BJ (cell line): ENCODE measurements at places on chromosomes 11 and 22. TPM values are rescaled to one million over a fixed set of nuclear protein-coding genes. Genes with fewer than 3 reads are reported as not detected.

RELA gene
- polyA plus RNA-seq = 27.6 and 46.2 TPM in 2 replicates

APOL3 gene
- 4.9 and 6.7 TPM in 2 replicates for polyA plus RNA-seq

FLRT1 gene
- 0.32 and 0.42 TPM in 2 replicates for polyA plus RNA-seq

MYOD1 gene
- not detected in 2 replicates for polyA plus RNA-seq

BACE1 gene
- polyA plus RNA-seq = 47.8 and 99.6 TPM in 2 replicates

RAPSN gene
- polyA plus RNA-seq = 0.10 and 0.12 TPM in 2 replicates

ZNF215 gene
- 3.4 and 5.6 TPM in 2 replicates for polyA plus RNA-seq

NEFH gene
- 0.94 and 1.2 TPM in 2 replicates for polyA plus RNA-seq

TMPRSS13 gene
- polyA plus RNA-seq = not detected in 2 replicates

OR52H1 gene
- not detected in 2 replicates for polyA plus RNA-seq

PCNX3 gene
- polyA plus RNA-seq = 9.8 and 19.7 TPM in 2 replicates

TPCN2 gene
- polyA plus RNA-seq = 6.4 and 9.9 TPM in 2 replicates

XNDC1N gene
- 3.3 and 4.5 TPM in 2 replicates for polyA plus RNA-seq

NUCB2 gene
- polyA plus RNA-seq = 119 and 196 TPM in 2 replicates

PTGDR2 gene
- polyA plus RNA-seq = 0.02 TPM in 2 replicates

NCR3LG1 gene
- 1.5 and 2.0 TPM in 2 replicates for polyA plus RNA-seq

E2F8 gene
- 2.0 and 2.1 TPM in 2 replicates for polyA plus RNA-seq

CLDN5 gene
- polyA plus RNA-seq = 0.05 TPM in 1 of 2 replicates, not detected in the other

PTPRCAP gene
- polyA plus RNA-seq = 0.27 and 0.43 TPM in 2 replicates

MFNG gene
- polyA plus RNA-seq = not detected in 2 replicates

RIMBP3C gene
- polyA plus RNA-seq = 0.06 and 0.11 TPM in 2 replicates

GTSE1 gene
- polyA plus RNA-seq = 8.2 and 12.2 TPM in 2 replicates

OR6A2 gene
- 0.04 TPM in 1 of 2 replicates, not detected in the other for polyA plus RNA-seq

ZBTB3 gene
- 3.5 and 3.8 TPM in 2 replicates for polyA plus RNA-seq

EHBP1L1 gene
- 17.9 and 30.9 TPM in 2 replicates for polyA plus RNA-seq

RAG2 gene
- not detected in 2 replicates for polyA plus RNA-seq

NAALAD2 gene
- polyA plus RNA-seq = not detected in 2 replicates

OR51E2 gene
- not detected in 2 replicates for polyA plus RNA-seq

BLID gene
- 0.16 and 0.37 TPM in 2 replicates for polyA plus RNA-seq

APOBEC3A gene
- not detected in 2 replicates for polyA plus RNA-seq

IRAG1 gene
- polyA plus RNA-seq = 76.5 and 82.4 TPM in 2 replicates

HDHD5 gene
- 23.2 and 35.3 TPM in 2 replicates for polyA plus RNA-seq

TRIM49 gene
- polyA plus RNA-seq = not detected in 2 replicates

DGCR6 gene
- 0.29 and 0.77 TPM in 2 replicates for polyA plus RNA-seq

FBLN1 gene
- polyA plus RNA-seq = 681 and 1,033 TPM in 2 replicates

EFCAB6 gene
- 0.75 and 1.4 TPM in 2 replicates for polyA plus RNA-seq

SLC6A5 gene
- not detected in 2 replicates for polyA plus RNA-seq

NCAM1 gene
- polyA plus RNA-seq = 0.27 and 0.29 TPM in 2 replicates

OR4D5 gene
- not detected in 2 replicates for polyA plus RNA-seq

PATL1 gene
- 33.6 and 34.3 TPM in 2 replicates for polyA plus RNA-seq

BUD13 gene
- polyA plus RNA-seq = 11.7 and 13.6 TPM in 2 replicates

SLCO2B1 gene
- not detected in 2 replicates for polyA plus RNA-seq

OR52E8 gene
- not detected in 2 replicates for polyA plus RNA-seq

TMEM86A gene
- 0.48 and 0.71 TPM in 2 replicates for polyA plus RNA-seq

OR8D4 gene
- not detected in 2 replicates for polyA plus RNA-seq

MB gene
- polyA plus RNA-seq = 0.06 TPM in 1 of 2 replicates, not detected in the other

FAM180B gene
- not detected in 2 replicates for polyA plus RNA-seq

PDGFD gene
- 0.72 and 1.2 TPM in 2 replicates for polyA plus RNA-seq

PPP2R5B gene
- 16.0 and 18.5 TPM in 2 replicates for polyA plus RNA-seq

OR6T1 gene
- polyA plus RNA-seq = not detected in 2 replicates
